ENCODE measurements at places on chromosomes 3 and 15. TPM values are rescaled to one million over a fixed set of nuclear protein-coding genes. Genes with fewer than 3 reads are reported as not detected.
A peak's percentile ranks its signal among the peaks of the same experiment; 100 is the strongest.

DNA sequence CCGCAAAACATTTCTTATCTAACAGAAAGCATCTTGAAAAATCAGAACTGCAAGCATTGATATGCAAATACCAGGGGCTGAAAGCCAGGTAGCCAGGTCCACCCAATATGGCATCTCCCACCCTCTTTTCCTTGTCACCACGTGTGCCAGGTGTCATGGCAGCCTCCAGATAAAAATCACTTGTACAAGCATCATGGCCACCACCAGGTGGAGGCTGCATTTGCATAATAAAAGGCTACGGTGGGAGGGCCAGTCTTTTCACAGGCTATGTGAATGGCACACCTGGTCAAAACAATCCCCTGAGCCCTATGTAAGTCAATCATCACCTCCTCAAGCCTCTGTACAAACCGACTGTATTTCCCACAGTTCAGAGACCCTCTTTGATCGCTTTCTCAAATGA, 1233.1 kb upstream of the ALCAM start:
- DNase-seq = no peak
- H3K36me3 ChIP-seq = no peaks in the 10 kb centered on the region
- no peak overlapping the region for H3K27ac ChIP-seq
- H3K4me1 ChIP-seq = no peaks in the 10 kb centered on the region
- H3K27me3 ChIP-seq = no peaks in the 10 kb centered on the region
- no peak overlapping the region for H3K4me3 ChIP-seq

GRCh38 chr3:120357807-120358206, 8.7 kb upstream of the LRRC58 start:
- no peak for DNase-seq
- no peaks in the 10 kb centered on the region for H3K27me3 ChIP-seq
- no peaks in the 10 kb centered on the region for H3K36me3 ChIP-seq

Gene SELENOS
- 37.2 TPM for total RNA-seq

Gene CPN2
- total RNA-seq = not detected

DNA sequence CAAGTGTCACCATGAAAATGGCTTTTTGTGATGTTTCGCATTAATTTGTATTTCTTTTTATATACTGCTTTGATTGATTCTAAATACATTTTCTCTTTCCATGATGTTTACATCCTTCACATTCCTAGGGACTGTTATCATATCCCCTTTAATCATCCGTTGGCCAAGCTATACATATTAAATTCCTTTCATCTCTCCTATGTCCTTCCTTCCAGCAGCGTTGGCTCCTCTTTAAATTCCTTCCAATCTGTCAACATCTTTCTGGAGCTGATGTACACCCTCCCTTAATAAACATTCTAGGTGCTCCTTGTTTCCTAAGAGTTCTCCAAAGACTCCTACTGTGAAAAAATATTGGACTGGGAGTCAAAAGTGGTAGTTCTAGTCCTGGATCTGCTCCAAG, 87.8 kb downstream of the IGF2BP2 start:
- DNase-seq = no peak
- no peaks in the 10 kb centered on the region for H3K36me3 ChIP-seq
- H3K27me3 ChIP-seq = no peaks in the 10 kb centered on the region

GRCh38 chr3:158506456-158506855, 64.5 kb upstream of the MLF1 start:
- no peak for DNase-seq
- H3K4me3 ChIP-seq = no peak overlapping the region
- no peaks in the 10 kb centered on the region for H3K27me3 ChIP-seq

Gene ERC2
- total RNA-seq = 4.7 TPM

DNA sequence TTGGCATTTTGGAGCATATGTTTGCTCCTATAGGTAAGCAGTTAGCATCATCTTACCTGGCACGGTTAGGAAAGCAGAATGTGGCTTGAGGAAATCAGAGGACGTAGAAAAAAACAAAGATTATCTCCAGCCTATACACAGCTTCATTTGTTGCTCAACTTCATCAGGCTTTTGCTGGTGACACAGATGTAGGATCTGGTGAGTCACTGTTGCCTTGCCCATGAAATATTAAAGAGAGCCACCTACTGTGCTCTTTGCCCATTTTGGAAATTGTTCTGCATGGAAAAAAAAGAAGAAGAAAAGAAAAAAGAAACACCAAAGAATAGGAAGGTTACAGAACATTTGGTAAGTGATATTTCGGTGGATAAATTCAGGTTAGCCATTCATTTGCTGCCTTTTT, 3.8 kb downstream of the IL1RAP start:
- H3K27me3 ChIP-seq = no peaks in the 10 kb centered on the region
- H3K4me3 ChIP-seq = no peak overlapping the region
- no peak for DNase-seq
- peaks cover 11% of the 10 kb centered on the region for H3K4me1 ChIP-seq
- no peak overlapping the region for H3K27ac ChIP-seq
- no peaks in the 10 kb centered on the region for H3K36me3 ChIP-seq

Gene MFGE8
- 77.5 TPM for total RNA-seq

GRCh38 chr3:187725224-187725623, 20.0 kb downstream of the BCL6 start:
- H3K36me3 ChIP-seq = peaks cover 42% of the 10 kb centered on the region
- no peak overlapping the region for H3K4me3 ChIP-seq
- peaks cover 3% of the 10 kb centered on the region for H3K4me1 ChIP-seq
- DNase-seq = no peak

GRCh38 chr15:49809894-49810609, 189.2 kb downstream of the DTWD1 start:
- no peak overlapping the region for H3K27ac ChIP-seq
- peaks cover 3% of the 10 kb centered on the region for H3K4me1 ChIP-seq
- no peaks in the 10 kb centered on the region for H3K36me3 ChIP-seq
- no peak for DNase-seq

Gene ARGFX
- not detected for total RNA-seq

DNA sequence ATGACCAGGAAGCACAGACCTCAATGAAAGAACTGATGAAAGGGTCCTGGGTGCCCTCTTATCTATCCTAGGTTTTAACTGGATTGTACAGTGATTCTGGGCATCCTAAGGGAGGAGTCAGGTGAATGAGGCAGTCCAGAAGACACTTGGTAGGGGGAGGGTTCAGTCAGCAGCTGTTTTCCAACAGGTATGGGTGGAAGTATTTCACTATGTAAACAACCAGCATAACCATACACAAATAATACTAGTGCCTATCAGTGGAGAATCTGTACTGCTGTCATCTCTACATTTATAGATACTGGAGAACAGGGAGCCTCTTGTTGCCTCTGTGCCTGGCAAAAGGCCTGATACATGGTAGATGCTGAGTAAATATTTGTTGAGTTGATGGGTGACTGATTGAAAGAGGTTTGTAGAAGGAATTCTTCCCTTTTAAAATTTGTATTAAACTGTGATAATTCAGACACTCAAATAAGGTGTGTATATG, 328.5 kb downstream of the RBMS3 start:
- no peaks in the 10 kb centered on the region for H3K4me1 ChIP-seq
- no peak overlapping the region for H3K4me3 ChIP-seq
- no peaks in the 10 kb centered on the region for H3K36me3 ChIP-seq
- H3K27ac ChIP-seq = no peak overlapping the region
- no peaks in the 10 kb centered on the region for H3K27me3 ChIP-seq

Gene PRSS50
- total RNA-seq = 3.1 TPM

Gene MEGF11
- total RNA-seq = not detected

Gene CLDN18
- 2.0 TPM for total RNA-seq

DNA sequence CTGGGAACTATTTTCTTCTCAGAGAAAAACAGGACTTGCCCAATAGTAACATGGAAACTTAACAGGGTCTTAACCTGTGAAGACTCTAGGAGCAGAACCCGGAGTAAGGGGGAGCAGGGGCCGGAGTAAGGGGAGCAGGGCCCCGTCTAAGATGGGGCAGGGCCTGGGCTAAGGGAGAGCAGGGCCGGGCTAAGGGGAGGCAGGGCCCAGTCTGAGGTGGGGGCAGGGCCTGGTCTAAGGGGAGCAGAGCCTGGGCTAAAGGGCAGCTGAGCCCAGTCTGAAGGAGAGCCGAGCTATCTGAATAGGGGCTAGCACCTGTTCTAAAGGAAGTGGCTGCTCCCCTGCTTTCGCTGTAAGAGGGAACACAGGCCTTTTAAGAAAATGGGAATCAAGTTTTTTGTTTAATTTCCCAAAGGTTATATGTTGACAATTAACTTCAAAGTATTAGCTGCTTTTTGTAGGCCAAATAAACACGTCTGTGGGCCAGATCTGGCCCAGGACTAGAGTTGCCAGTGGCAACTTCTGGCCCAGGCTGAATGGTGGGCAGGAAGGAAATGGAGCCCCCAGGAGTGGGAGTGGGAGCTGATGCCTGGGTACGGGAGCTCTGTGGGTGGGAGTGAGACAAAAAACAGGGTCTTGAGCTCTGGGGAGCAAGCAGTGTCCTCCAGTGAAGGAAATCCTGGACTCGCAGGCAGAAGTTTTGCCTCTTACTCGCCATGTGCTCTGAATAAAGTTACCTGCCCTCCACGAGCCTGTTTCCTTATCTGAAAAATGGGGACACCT, 32.5 kb downstream of the CSPG4 start:
- no peaks in the 10 kb centered on the region for H3K36me3 ChIP-seq
- no peak overlapping the region for H3K27ac ChIP-seq
- peaks cover 14% of the 10 kb centered on the region for H3K4me1 ChIP-seq
- H3K4me3 ChIP-seq = no peak overlapping the region

DNA sequence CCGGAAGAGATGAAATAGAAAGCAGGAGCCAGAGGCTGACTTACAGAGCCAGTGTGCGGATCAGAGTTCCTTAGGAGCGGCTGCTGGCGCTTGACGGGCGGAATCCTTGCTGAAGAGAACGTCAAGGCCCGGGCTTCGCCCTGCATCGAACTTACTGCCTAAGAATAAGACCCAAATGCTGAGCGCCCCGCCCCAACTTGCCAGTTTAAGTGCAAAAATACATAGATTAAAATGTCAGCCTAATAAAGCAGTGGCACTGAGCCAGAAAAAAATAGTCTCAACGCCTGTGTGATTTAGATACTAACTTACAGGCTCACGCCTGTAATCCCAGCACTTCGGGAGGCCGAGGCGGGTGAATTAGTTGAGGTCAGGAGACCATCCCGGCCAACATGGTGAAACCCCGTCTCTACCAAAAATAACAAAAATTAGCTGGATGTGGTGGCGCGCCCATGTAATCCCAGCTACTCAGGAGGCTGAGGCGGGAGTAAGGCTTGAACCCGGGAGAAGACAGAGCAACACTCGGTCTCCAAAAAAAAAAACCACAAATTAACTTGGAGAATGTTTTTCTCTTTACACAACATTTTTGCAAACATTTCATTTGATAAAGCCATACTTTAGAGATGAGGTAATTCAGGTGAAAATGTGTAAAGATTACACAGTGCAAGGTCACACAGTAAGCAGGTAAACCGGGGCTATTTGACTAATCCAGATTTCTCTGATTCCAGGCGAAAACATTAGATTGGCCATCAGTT, 1.2 kb upstream of the UBP1 start:
- H3K27ac ChIP-seq = peak overlapping the region; percentile 99
- H3K27me3 ChIP-seq = no peaks in the 10 kb centered on the region
- peak overlapping the region; percentile 63 for H3K4me3 ChIP-seq
- H3K36me3 ChIP-seq = no peaks in the 10 kb centered on the region

Gene SLCO3A1
- 12.9 TPM for total RNA-seq

- peaks cover 6% of the 10 kb centered on the region for H3K4me1 ChIP-seq
- H3K27ac ChIP-seq = no peak overlapping the region
- no peak for DNase-seq
- no peaks in the 10 kb centered on the region for H3K27me3 ChIP-seq
- H3K36me3 ChIP-seq = no peaks in the 10 kb centered on the region
- no peak overlapping the region for H3K4me3 ChIP-seq
Observed at GRCh38 chr15:45710657-45711056, 75.8 kb downstream of the SQOR start.

Gene RAB7A
- 45.7 TPM for total RNA-seq

DNA sequence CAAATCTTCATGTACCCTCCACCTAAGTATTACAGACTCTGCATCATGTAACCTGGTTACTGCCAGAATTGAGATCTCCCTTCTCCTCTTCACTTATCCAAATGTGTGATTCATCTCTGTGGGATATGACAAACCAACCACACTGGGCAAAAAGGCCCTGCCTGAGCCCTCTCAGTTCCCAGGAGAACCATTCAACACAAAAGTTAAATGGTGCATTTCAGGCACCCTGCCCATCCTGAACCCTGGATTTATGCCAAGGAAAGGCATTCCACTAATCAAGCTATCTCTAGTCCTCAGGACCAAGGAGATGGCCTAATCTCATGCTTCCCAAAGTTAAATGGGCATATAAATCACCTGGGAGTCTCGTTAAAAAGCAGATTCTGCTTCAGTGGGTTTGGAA, 108.5 kb downstream of the TNIK start:
- peaks cover 52% of the 10 kb centered on the region for H3K4me1 ChIP-seq
- H3K27ac ChIP-seq = no peak overlapping the region
- H3K27me3 ChIP-seq = no peaks in the 10 kb centered on the region
- H3K4me3 ChIP-seq = no peak overlapping the region

Gene AHSG
- total RNA-seq = not detected

GRCh38 chr3:41457176-41457575, 257.9 kb downstream of the CTNNB1 start:
- no peaks in the 10 kb centered on the region for H3K27me3 ChIP-seq
- no peaks in the 10 kb centered on the region for H3K36me3 ChIP-seq
- DNase-seq = no peak
- no peaks in the 10 kb centered on the region for H3K4me1 ChIP-seq
- H3K4me3 ChIP-seq = no peak overlapping the region
- H3K27ac ChIP-seq = no peak overlapping the region

GRCh38 chr3:69282181-69282580, 103.7 kb downstream of the FRMD4B start:
- H3K36me3 ChIP-seq = no peaks in the 10 kb centered on the region
- no peak overlapping the region for H3K4me3 ChIP-seq
- no peak for DNase-seq
- H3K27me3 ChIP-seq = no peaks in the 10 kb centered on the region
- H3K4me1 ChIP-seq = no peaks in the 10 kb centered on the region

- no peak overlapping the region for H3K4me3 ChIP-seq
- no peaks in the 10 kb centered on the region for H3K36me3 ChIP-seq
Observed at GRCh38 chr15:91854639-91854990, 1.1 kb downstream of the SLCO3A1 start.

Gene SERINC4
- not detected for total RNA-seq

Gene GOLGA8T
- not detected for total RNA-seq

DNA sequence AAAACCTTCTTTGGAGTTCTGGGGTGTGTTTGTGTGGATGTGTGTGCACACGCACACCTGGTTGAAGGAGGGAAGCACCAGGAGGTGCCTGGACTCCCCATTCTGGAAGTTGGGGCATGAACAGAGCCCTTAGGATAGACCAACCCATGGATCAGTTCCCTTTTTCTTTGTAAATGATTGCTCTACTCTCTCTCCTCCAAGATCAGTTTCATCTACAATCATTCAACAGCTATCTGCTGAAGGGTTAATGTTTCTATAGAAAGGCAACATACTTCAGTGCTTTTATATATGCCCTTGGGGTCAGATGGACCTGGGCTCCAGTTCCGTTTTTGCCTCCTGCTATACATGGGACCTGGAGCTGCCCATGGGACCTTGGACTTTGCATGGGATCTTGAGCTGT, 352.1 kb upstream of the CFAP20DC start:
- no peak overlapping the region for H3K4me3 ChIP-seq
- no peaks in the 10 kb centered on the region for H3K27me3 ChIP-seq
- H3K4me1 ChIP-seq = no peaks in the 10 kb centered on the region
- no peak overlapping the region for H3K27ac ChIP-seq
- no peaks in the 10 kb centered on the region for H3K36me3 ChIP-seq

Gene EEF1AKMT4
- 3.0 TPM for total RNA-seq

- H3K27ac ChIP-seq = no peak overlapping the region
- no peaks in the 10 kb centered on the region for H3K27me3 ChIP-seq
- no peak overlapping the region for H3K4me3 ChIP-seq
- H3K36me3 ChIP-seq = no peaks in the 10 kb centered on the region
- DNase-seq = no peak
Observed at GRCh38 chr3:86733257-86733656, 257.7 kb downstream of the VGLL3 start.

GRCh38 chr3:141875893-141876380, 506 bp upstream of the ATP1B3 start:
- H3K4me3 ChIP-seq = peak overlapping the region; percentile 55
- DNase-seq = peak; percentile 41
- peaks cover 22% of the 10 kb centered on the region for H3K4me1 ChIP-seq
- H3K36me3 ChIP-seq = no peaks in the 10 kb centered on the region

Gene NANOGP8
- total RNA-seq = 1.6 TPM

Measured in body of pancreas (tissue), 4 donors.